T47D (cell line): ENCODE measurements at places on chromosomes 3 and 15.

DNA sequence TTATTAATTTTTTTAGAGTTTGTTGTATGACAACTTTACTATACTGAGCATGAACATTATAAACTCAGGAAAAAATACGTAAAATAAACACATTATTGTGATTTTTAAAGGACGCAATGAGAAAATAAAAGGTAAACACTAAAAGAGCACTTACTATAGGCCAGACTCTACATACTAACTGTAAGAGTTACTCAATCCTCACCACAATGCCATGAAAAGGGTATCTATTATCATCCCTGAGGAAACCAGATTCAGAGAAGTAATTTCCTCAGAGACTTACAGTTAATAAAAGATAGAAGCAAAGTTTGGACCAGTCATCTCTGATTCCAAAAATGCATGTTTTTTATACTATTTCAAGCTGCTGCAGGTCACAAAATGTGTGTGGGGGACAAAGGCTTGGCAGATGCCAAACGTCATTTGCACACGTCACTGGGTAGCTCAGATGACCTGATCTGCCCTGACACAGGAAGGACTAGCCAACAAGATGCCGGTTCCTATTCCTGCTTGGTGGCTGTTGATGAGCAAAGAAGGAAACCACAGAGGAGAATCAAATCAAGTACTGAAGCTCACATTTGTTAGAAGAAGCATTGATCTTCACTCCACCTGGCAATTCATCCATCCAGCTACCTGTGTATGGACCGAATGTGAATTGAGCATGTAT lies 42.3 kb downstream of the KLHL6 start:
- no peak for DNase-seq

DNA sequence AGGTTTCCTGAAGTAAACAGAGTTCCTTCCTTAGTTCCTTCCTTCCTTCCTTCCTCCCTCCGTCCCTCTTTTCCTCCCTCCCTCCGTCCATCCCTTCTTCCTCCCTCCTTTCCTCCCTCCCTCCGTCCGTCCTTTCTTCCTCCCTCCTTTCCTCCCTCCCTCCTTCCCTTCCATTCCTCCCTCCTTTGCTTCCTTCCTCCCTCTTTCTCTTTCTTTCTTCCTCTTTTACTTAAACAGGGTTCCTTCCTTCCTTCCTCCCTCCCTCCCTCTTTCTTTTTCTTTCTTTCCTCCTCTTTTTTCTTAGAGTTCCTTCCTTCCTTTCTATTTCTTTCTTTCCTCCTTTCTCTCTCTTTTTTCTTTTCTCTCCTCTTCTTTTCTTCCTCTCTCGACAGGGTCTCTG lies 35.2 kb downstream of the ATR start:
- DNase-seq = no peak

DNA sequence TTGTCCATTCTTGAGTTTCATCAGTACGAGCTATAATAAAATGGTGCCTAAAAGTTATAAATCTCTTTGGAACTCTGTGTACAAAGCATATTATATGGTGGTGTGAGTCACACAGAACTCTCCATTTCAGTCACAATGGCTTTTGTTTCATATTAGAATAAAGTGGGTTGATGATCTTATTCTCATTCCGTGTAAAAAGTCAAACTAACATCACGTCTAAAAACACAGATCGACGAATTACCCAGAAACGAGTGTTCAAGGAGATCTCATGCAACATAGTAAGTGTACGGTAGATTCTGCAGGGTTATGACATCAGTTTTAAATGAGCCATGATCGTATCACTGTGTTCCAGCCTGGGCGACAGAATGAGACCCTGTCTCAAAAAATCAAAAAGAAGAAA lies 122.4 kb downstream of the FOXP1 start:
- DNase-seq = no peak

DNA sequence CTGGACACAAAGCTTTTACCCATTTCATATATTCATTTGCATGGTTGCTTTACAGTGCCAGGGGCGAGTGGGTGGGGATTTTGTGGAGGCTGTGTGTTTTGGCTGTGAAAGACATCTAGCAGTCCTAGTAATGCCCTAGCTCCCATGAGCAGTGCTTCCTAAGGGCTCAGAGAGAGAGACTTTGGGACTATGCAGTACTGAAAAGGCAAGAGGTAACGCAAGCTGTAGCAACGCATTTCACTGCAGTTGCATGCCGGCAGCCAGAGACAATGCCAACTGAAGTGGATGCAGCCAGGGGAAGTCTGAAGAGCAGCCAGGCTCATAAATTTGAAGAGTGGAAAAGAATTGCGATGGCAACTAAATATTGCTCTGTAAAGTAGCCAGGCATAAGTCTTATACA lies 27.4 kb upstream of the ATP10A start:
- no peak for DNase-seq

DNA sequence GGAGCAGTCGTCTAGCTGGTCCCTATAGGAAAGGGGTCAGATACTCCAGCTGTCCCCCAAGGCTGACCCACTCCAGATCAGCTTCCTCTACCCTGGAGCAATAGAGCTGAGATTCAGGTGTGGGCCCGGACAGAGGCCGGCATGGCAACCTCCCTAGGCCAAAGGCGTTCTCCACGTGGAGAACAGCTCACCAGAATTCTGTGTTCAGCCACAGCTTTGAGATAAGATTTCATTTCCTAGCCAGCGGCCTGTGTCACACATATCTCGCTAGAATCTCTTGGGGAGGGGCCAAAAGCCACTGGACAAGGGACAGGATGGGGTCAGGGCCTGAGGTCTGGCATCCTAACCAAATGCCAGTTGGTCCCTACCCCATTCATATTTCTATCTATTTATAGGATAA lies 20.1 kb downstream of the SRGAP3 start:
- DNase-seq = no peak
